ENCODE measurements at places on chromosomes 7 and 10.

DNA sequence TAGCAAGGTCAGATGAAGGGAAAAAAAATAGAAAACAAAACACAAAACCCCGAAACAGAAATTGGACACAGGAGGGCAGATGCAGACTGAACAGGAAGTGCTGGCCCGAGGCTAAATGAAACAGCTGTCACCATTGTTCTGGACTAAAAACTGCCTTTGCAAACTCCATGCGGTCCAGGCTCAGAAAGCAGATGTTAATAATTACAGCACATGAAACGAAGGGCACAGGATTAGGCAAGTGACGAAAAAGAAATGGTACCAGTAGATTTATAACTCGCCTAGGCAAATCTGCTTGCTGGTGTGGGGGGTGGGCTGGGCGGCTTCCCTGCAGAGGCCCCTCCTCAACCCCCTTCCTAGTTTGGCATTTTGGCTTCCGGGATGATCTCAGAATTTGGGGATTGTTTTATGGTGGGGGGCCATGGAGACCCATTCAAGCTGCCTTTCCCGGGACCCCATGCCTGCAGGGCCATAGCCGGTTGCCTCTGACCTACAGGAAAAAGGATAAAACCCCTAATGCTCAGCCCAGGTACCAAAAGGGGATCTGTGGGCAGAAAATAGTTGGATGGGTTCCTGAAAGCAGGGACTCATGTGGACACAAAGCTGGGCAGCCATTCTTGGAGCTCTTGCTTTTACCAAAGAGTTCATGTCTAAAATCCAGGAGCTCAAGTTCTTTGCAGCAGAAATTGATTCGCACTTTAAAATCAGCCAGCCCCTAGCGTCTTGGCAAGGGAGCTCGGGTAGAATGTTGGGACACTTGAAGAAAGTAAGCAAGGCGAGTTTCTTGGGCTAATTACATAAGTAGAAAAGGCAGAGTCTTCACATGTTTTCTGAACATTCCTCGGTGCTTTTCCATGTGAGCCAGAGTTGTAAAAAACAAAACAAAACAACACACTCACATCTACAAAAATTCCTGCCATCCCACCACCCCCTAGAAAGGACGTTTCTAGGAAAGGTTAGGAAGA, 39.0 kb upstream of the EMX2 start:
- H3K27me3 ChIP-seq = peaks cover 50% of the 10 kb centered on the region
- no peaks in the 10 kb centered on the region for H3K36me3 ChIP-seq
- no peak overlapping the region for H3K4me3 ChIP-seq
- DNase-seq = no peak
- H3K27ac ChIP-seq = no peak overlapping the region

GRCh38 chr10:119335671-119336353, 128.4 kb downstream of the GRK5 start:
- DNase-seq = peak; percentile 71
- H3K27me3 ChIP-seq = no peaks in the 10 kb centered on the region
- peak overlapping the region; percentile 33 for H3K27ac ChIP-seq
- no peak overlapping the region for H3K4me3 ChIP-seq
- H3K4me1 ChIP-seq = peaks cover 58% of the 10 kb centered on the region

GRCh38 chr10:130739016-130739756, 572.3 kb downstream of the TCERG1L start:
- H3K4me3 ChIP-seq = no peak overlapping the region
- H3K4me1 ChIP-seq = no peaks in the 10 kb centered on the region
- no peaks in the 10 kb centered on the region for H3K27me3 ChIP-seq
- H3K36me3 ChIP-seq = no peaks in the 10 kb centered on the region
- no peak overlapping the region for H3K27ac ChIP-seq

DNA sequence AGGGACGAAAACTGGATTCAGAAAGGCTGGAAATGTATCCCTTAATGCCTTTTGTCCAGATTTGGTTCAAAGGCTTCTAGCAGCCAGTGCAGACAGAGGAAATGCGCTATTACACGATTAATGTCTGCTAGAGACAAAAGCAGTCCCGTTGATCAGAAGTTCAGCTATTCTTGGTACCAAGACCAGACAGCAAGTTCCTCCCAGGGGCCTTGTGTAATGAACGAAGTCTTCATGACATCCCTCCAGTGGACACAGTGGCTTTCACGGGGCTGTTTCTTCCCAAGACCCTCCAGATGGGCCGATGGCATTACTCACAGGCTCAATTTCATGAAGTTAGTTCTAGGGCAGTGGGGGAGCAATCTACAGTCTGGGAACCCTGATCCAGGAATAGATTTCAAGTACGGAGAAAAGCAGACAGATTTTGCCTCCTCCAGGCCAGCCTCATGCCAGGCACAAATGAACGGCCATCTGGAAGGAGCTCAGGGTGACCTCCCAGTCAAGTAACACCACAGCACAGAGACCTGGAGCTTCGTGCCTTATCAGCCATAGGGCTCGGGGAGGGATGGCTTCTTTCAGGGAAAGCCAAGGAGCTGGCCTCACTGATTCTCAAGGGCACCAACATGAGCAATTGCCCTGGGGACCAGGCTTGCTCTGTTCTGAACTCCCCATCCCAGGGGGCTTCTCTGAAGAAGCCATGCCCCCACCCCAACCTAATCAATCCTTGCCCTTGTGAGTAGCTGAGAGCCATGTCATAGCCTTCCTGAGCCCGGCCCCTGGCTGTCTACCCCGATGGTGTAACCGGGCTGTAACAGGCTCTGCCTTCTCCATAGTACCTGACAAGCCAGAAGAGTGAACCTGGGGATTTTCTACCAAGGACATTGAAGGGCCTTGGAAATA, 101.1 kb downstream of the PRKAG2 start:
- no peak overlapping the region for H3K4me3 ChIP-seq
- DNase-seq = no peak
- H3K27me3 ChIP-seq = no peaks in the 10 kb centered on the region
- H3K27ac ChIP-seq = no peak overlapping the region

- no peak overlapping the region for H3K4me3 ChIP-seq
- no peak for DNase-seq
Measured at GRCh38 chr10:59880971-59881510, 25.3 kb downstream of the CCDC6 start.

DNA sequence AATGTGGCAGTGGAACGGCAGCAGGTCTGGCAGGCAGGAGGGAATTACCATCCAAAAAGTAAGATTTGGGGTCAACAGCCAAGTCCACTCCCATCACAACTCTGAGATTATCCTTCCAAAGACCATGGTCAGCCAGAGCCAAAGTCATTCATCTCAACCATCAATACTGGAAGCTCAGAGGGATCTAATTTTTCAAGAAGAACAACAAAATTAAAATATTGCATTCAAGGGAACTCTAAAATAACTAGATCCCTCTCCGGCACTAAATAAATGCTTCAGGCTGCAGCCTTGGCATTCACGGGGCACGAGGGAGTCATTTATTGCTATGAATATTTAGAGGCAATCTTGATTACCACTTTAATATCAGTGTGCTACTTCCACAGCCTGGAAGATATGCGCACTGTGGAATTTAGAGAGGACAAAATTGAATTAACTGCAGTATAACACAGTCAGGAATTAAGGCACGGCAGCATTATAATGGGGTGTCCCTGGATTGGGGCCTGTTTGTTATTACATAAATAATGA, 102.0 kb downstream of the ADAM12 start:
- H3K4me1 ChIP-seq = no peaks in the 10 kb centered on the region
- no peak for DNase-seq
- H3K27me3 ChIP-seq = no peaks in the 10 kb centered on the region
- no peak overlapping the region for H3K4me3 ChIP-seq

GRCh38 chr7:81845744-81846241, 75.9 kb upstream of the HGF start:
- no peaks in the 10 kb centered on the region for H3K36me3 ChIP-seq
- no peak for DNase-seq
- no peak overlapping the region for H3K4me3 ChIP-seq
- H3K27me3 ChIP-seq = no peaks in the 10 kb centered on the region
- H3K4me1 ChIP-seq = no peaks in the 10 kb centered on the region

GRCh38 chr7:158856883-158857668, 718 bp downstream of the DYNC2I1 start:
- DNase-seq = no peak
- H3K36me3 ChIP-seq = no peaks in the 10 kb centered on the region
- H3K27me3 ChIP-seq = no peaks in the 10 kb centered on the region

GRCh38 chr10:70334526-70335245, 47.7 kb downstream of the LRRC20 start:
- no peaks in the 10 kb centered on the region for H3K27me3 ChIP-seq
- H3K4me1 ChIP-seq = peaks cover 16% of the 10 kb centered on the region
- no peak overlapping the region for H3K4me3 ChIP-seq

GRCh38 chr10:86366902-86367151, 232 bp upstream of the GRID1 start:
- H3K36me3 ChIP-seq = no peaks in the 10 kb centered on the region
- H3K27me3 ChIP-seq = peaks cover 28% of the 10 kb centered on the region
- H3K4me1 ChIP-seq = peaks cover 6% of the 10 kb centered on the region
- DNase-seq = no peak

DNA sequence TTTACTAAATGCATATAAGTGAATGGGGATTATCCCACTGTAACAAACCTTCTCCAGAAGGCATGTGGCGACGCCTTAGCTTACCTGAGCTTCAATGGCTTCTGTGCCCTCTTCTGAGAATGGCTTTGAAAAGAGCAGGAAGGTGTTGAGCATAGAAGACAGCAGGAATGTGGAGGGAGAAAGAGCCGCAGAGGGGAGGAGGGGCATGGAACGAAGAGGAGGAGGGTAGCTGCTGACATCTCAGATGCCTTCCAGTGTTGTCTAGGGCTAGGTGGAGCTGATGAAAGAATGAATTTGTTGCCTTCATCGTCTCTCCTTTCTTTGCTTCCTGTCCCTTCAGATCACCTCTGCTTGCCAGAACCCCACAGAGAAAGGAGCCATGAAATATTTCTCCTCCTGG, 86.2 kb downstream of the ITIH5 start:
- peaks cover 23% of the 10 kb centered on the region for H3K36me3 ChIP-seq
- H3K27ac ChIP-seq = no peak overlapping the region
- no peak for DNase-seq
- H3K4me3 ChIP-seq = no peak overlapping the region
- no peaks in the 10 kb centered on the region for H3K4me1 ChIP-seq

- H3K27me3 ChIP-seq = peaks cover 4% of the 10 kb centered on the region
- H3K4me3 ChIP-seq = no peak overlapping the region
- no peaks in the 10 kb centered on the region for H3K4me1 ChIP-seq
- no peaks in the 10 kb centered on the region for H3K36me3 ChIP-seq
- no peak for DNase-seq
- no peak overlapping the region for H3K27ac ChIP-seq
Measured at GRCh38 chr7:100753750-100754149, 20.4 kb downstream of the ZAN start.

GRCh38 chr7:22589641-22590201, 89.7 kb upstream of the STEAP1B start:
- DNase-seq = peak; percentile 87
- H3K4me3 ChIP-seq = no peak overlapping the region
- H3K27ac ChIP-seq = peak overlapping the region; percentile 65
- no peaks in the 10 kb centered on the region for H3K27me3 ChIP-seq
- H3K4me1 ChIP-seq = peaks cover 49% of the 10 kb centered on the region

DNA sequence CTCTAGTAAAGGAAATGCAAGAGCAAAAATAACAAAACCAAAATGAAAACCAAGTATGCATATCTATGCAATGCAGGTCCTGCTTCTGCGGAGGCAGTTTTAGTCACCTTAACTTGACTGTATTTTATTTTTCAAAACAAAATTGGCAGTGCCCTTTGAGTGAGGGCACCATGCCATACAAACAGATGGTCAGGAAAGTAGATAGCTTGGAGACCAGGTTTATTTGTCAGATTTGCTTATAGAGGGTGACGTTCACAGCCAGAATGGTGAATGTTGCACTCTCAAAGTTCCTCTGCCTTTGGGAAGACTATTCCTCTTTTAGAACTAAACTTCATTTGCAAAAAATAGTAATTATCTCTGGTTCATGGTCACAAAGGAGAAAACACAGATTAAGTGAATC, 801.9 kb downstream of the ANKRD7 start:
- no peaks in the 10 kb centered on the region for H3K36me3 ChIP-seq
- H3K27ac ChIP-seq = no peak overlapping the region
- no peak for DNase-seq
- H3K4me3 ChIP-seq = no peak overlapping the region

- no peaks in the 10 kb centered on the region for H3K36me3 ChIP-seq
- H3K27ac ChIP-seq = no peak overlapping the region
- no peak overlapping the region for H3K4me3 ChIP-seq
- H3K27me3 ChIP-seq = peaks cover 31% of the 10 kb centered on the region
- DNase-seq = peak; percentile 47
- H3K4me1 ChIP-seq = no peaks in the 10 kb centered on the region
Measured at GRCh38 chr10:43292755-43293676, 26.2 kb upstream of the RASGEF1A start.

DNA sequence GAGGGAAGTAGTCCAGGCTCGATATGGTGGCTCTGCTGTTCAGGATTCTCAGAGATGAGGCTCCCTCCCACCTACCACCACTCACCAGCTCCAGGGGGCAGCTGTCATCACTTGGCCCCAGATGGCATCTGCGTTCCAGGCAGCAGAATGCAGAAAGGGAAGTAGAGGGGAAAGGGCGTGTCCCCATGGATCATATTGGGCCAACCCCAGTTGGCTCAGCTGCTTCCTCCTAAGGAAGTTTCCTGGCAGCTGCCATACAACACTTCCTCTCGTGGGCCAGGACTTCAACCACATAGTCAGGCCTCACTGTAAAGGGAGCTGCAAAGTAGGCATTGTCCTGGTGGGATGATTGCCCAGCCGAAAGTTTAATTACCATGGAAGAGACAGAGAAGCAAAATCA, 1.6 kb upstream of the TEX36 start:
- no peak overlapping the region for H3K27ac ChIP-seq
- H3K36me3 ChIP-seq = no peaks in the 10 kb centered on the region
- no peak overlapping the region for H3K4me3 ChIP-seq
- no peaks in the 10 kb centered on the region for H3K27me3 ChIP-seq
- no peak for DNase-seq
- no peaks in the 10 kb centered on the region for H3K4me1 ChIP-seq

DNA sequence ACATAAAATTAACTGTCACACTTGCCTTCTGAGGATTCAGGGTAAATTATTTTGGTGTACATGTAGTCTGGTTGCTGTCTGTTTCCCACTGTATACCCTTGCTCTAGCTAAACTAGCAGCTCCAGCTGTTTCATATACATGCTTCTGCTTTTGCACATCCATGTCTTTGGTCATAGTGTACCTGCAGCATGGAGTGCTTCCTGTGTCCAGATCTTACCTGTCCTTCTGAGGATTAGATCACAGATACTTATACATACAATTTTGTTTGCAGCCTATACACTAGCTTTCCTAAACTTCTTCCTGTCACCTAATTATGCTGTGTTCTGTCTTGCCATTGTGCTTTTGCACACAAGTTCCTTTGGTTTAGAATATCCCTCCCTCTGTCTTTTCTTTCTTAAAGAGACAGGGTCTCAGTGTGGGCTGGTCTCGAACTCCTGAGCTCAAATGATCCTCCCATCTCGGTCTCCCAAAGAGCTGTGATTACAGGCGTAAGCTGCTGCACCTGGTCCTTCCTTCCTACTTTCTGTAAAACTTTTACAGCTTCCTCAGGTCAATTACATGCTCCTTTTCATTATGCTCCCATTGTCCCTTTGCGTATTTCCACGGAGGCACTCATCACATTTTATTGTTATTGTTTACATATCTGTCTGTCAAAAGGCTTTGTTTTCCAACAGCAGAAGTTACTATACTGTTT, 33.8 kb downstream of the TPST1 start:
- no peaks in the 10 kb centered on the region for H3K36me3 ChIP-seq
- no peak for DNase-seq
- no peaks in the 10 kb centered on the region for H3K27me3 ChIP-seq
- no peak overlapping the region for H3K4me3 ChIP-seq

All from heart left ventricle (tissue), 16 donors.